ENCODE measurements at places on chromosomes 13 and 19.
A peak's percentile ranks its signal among the peaks of the same experiment; 100 is the strongest.

DNA sequence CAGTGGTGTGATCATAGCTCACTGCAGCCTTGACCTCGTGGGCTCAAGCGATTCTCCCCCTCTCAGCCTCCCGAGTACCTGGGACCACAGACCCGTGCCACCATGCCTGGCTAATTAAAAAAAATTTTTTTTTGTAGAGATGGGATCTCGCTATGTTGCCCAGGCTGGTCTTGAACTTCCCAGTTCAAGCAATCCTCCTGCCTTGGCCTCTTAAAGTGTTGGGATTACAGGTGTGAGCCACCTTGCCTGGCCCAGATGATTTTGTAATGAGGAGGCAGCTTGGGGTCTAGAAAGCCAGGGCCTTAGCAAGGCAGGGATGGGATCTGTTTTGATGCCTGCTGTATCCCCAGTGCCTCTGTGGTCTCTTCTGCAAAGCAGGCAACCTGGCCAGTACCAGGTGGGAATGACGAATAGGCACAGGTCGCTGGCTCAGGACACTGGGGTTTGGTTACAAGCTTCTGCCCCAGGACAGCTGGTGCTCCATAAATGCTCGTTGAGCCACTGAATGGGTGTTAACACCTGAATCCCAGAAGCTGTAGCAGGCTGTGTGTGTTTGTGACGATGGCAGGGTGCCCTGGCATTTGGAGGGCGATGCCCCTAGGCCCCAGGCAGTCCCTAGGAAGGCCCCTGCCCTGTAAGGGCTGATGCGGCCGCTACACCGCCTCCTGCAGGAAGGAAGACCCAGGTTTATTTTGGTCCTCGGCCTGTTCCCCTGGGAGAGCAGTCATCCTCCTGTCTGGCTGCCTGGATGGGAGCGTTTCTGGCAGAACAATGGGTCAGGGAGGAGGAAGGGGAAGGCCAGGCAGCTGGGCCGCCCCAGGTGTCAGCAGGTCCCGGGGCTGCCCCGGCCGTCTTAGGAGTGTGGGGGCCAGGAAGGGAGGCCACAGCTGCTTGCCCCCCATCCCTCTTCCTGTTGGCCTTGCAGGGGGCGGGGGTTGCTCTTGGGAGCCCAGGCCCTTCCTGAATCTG, 8.6 kb downstream of the TNFAIP8L1 start:
- DNase-seq: no peak

- DNase-seq: no peak
These were observed 48.1 kb downstream of the ZC3H13 start for GRCh38 chr13:46004491-46004890.

GRCh38 chr19:42086770-42087550, 11.0 kb downstream of the ZNF574 start:
- DNase-seq: no peak

GRCh38 chr13:59495299-59495698, 668.4 kb downstream of the DIAPH3 start:
- DNase-seq: no peak

DNA sequence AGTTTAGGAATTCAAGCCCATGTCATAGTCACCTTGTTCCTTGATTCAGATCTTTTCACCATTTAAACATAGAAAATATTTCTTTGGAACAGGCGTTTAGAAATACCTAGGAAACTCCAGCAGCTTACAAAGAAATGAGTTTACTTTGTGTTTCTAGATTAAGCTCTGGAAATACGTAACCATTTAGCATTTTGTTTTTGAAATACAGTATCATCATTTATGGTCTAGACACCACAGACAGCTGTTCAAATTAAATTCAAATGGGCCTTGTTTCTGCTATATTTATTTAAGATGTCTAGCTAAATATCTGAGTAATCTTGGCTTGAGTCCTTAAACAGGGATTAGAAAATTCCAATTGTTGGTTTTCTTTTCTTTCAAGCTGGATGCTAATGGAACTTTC, 228.5 kb downstream of the NDFIP2 start:
- no peak for DNase-seq

GRCh38 chr13:51420681-51421490, 31.9 kb downstream of the INTS6 start:
- DNase-seq: no peak

GRCh38 chr19:7868326-7868670, 5.9 kb downstream of the PRR36 start:
- DNase-seq: no peak

DNA sequence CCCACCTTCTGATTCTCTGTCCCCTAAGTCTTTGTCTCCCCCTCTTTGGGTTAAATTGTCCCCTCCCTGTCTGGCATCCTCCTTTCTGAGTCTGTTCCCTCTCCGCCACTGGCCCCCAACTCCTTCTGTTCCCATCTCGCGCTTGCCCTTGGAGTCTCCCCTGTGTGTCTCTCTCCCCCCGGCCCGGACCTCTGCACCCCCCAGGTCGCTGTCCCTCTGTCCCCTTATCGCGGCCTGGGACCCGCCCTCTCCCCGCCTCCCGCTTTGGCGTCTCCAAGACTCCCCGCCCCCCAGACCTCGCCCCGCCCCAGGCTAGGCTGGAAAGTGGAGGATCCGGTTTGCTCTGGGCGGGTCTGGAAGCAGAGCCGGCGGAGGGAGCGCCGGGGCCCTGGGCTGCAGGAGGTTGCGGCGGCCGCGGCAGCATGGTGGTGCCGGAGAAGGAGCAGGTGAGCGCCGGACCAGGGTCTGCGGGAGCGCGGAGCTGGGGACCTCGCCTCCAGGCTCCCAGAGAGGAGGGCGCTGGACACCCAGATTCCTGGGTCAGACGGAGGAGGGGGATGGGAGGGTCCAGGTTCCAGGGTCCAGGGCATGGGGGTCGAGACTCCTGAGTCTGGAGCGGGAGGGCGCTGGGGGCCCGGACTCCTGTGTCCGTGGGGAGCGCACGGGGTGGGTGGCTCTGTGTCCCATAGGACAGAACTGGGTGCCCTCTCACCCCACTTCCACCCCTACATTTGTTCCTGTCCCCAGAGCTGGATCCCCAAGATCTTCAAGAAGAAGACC, at the start of gene TRPM4:
TRPM4 (plus strand) TSS at position 348 of the 780 bp plus-strand sequence; CDS start at position 423, 75 bp downstream.
- peak; percentile 60 for DNase-seq

GRCh38 chr13:107824635-107825034, 390.7 kb downstream of the LIG4 start:
- DNase-seq: no peak

- no peak for DNase-seq
These were observed 8.9 kb upstream of the TRPC4 start for GRCh38 chr13:37878496-37878895.

DNA sequence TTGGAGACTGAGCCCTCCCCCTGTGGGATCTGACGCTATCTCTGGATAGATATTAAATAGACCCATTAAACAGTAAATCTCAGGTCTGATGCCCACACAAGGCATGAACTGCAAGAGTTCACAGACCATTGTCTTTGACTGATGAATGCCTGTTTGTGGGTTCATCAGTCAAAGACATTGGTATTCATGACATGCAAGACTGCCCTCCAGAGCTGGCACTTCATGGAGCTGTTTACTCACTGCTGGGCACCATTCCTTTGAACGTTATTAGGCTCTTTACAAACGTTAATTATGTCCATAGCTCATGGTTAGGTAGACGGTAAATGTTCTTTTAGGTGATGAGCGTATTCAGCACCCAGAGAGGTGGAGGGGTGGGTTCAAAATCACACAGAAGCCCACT, 111.8 kb upstream of the PABPC3 start:
- DNase-seq: no peak

DNA sequence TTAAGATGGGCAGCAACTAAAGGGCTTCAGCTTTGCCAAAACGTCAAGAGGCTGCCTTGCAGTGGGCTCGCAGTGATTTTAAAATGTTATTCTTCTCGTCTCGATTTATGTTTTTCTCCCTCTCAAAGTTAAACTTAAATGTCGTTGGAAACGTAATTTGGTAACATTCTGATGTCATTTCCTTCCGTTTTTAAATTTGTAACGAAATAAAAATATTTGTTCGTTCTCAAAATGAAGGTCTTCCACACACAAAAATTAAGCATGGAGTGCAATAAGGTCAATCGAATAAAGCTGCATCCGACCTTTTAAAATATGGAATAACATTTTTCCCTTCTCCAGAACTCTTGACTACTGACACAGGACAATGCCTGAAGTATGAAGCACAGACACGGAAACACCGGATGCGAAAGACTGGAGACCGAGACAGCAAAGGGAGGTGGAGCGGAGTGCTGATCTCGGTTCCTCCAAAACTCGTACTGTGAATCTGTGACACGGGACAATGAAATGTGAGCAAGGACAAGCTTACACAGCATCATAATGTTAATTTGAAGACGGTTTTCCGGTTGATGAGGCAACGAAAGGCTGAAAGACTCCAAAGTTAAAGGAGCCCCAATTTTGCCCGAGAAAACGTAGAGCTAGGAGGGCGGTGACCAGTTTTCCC, 850 bp downstream of the MTMR6 start:
- DNase-seq: peak; percentile 56

- DNase-seq: no peak
These were observed 12.5 kb upstream of the CFAP97D2 start for GRCh38 chr13:114166381-114167131.

DNA sequence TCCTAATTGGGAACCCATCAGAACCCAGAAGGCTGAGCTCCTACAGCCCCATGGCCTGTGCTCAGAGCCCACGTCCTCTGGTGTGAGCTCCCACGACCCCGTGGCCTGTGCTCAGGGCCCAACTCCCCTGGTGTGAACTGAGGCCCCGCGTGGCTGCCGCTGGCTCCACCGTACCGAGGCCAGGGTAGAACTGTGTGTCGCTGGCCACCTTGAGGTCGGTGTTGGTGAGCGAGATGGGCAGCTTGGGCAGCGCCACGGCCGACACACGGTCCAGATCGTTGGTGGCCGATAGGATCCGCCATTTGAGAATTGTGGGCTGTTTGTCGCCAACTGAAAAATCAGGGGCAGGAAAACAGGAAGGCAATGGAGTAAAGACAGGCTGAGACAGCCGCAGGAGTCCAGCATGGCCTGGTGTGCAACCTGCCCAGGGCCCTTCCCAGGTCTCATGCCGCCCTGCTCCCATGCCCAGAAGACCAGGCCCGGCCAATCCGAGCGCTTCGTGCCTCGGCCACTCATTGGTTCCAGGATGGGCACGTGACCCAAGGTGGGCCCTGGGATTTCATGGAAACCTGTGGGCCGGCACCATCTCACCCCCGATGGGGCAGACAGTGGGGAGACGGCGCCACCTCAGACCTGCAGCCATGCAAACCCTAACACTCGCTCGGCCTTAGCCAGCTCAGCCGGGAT, 11.5 kb downstream of the MED16 start:
- no peak for DNase-seq

GRCh38 chr19:49570138-49570856, 10.1 kb downstream of the NOSIP start:
- peak; percentile 81 for DNase-seq

- DNase-seq: peak; percentile 64
These were observed 176.9 kb downstream of the SHISA2 start for GRCh38 chr13:25874907-25875306.

- DNase-seq: no peak
These were observed 2.5 kb downstream of the GRTP1 start for GRCh38 chr13:113361406-113361805.

- DNase-seq: no peak
These were observed 42.8 kb upstream of the NPAS1 start for GRCh38 chr19:46976845-46977320.

DNA sequence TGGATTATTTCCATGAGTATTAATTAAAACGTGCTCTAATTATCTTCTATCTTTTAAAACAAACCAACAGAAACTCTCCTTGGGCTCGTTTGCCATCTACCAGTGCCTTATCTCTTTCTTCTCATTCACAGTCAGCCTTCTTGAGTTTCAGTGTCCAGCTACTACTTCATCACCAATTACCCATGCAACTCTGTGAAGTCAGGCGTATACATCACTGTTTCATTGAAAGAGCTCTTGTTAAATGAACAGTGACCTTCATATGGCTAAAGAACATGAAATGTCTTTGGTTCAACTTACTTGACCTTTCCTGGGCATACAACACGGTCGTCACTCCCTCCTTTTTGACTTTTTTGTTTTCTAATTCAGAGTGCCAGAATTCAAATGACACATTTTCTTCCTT, 5.2 kb upstream of the IFT88 start:
- no peak for DNase-seq

- DNase-seq: no peak
These were observed 592.0 kb upstream of the SLITRK5 start for GRCh38 chr13:87078947-87079795.

DNA sequence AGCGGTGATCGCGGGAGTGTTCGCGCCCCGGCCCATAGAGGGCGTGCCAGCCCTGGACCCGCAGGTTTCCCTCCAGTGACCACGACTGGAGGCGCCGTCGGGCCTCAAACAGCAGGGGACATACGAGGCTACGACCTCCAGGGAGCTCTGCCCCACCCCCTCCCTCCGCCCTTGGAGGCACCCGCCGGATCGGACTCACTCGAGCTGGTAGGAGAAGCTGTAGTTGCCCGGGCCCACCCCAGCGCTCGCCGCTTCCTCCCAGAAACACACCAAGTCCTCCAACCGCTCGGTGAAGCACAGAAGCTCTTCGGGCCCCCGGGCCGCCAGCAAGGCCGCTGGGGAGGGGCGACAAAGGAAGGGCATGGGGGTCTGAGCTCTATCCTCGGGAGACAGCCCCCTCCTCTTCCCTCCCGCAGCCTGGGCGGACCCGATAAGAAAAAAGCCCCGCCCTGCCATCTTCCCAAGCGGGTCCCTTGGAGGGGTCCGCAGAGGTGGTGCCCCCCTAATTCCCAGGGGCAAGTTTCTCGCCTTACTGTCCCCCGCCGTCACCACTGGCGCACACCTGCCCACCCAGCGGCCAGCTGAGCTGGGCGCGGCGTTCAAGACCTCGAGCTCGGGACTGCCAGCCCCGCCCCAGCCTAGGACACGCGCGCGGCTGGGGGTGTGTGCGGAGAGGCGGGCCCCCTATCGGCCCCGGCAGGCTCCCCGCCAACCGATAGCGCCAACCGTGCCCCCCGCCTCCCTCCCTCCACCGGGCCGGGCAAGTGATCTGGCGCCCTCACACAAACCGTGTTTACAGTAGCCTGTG, 1.0 kb downstream of the EPOR start:
- DNase-seq: peak; percentile 54

DNA sequence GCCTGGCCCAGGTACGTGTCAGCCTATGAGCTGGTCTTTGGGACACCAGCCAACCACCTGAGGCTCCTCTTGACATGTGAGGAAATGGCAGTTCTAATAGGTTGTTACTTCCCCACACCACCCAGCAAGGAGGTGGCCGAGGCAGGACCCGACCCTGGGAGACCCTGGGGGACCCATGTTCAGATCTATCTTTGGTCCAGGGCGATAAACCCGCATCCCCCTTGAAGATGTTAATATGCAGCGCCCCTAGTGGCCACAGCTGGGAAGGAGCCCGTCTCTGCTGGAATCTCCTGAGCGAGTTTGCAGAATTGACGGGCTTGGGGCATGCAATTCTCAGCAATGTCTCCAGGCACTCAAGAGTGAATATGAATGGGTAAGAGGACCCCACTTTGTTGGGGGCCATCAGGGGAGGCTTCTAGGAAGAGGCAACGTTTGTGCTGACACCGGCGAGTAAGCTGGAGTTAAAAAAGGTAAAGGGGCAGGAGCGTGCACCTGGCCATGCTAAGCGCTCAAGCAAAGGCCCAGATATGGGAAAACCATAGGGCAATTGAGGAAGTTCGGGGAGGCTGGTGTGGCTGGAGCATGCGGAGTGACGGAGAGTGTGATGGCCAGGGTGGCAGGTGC, 1.5 kb upstream of the MYO1F start:
- DNase-seq: peak; percentile 85

- no peak for DNase-seq
These were observed 74.5 kb downstream of the GGACT start for GRCh38 chr13:100513987-100514670.

GRCh38 chr13:35514061-35514477, 37.6 kb upstream of the MAB21L1 start:
- no peak for DNase-seq

GRCh38 chr13:34577051-34577450, 365.0 kb upstream of the NBEA start:
- no peak for DNase-seq
